RWPE1 (cell line): ENCODE measurements at places on chromosomes 16 and 17.
A peak's percentile ranks its signal among the peaks of the same experiment; 100 is the strongest.

- no peak for DNase-seq
Measured at GRCh38 chr16:21169249-21169981, 10.9 kb downstream of the LDAF1 start.

GRCh38 chr16:81885976-81886586 lies 107.0 kb downstream of the PLCG2 start:
- peak; percentile 69 for DNase-seq

DNA sequence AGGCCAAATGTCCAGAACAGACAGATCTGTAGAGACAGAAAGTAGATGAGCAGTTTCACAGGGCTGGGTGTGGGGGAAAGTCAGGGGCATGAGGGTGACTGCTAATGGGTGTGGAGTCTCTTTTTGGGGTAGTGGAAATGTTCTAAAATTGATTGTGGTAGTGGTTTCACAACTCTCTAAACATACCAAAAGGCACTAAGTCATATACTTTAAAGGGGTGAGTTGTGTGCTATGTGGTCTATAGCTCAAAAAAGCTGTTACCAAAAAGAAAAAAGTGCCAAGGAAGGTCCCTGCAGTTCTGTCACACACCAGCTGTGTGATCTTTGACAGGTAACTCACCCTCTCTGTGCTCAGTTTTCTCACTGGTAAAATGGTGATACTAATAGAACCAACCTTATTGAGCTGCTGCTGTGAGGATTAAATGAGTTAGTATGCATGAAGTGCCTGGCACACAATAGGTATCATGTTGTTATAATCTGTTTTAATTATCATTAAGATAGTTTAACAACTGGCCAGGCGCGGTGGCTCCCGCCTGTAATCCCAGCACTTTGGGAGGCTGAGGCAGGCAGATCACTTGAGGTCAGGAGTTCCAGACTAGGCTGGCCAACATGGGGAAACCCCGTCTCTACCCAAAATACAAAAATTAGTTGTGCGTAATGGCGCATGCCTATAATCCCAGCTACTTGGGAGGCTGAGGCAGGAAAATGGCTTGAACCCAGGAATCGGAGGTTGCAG lies 10.3 kb downstream of the ITGAX start:
- no peak for DNase-seq

GRCh38 chr17:14156689-14157088 lies 80.0 kb downstream of the CDRT15 start:
- no peak for DNase-seq

DNA sequence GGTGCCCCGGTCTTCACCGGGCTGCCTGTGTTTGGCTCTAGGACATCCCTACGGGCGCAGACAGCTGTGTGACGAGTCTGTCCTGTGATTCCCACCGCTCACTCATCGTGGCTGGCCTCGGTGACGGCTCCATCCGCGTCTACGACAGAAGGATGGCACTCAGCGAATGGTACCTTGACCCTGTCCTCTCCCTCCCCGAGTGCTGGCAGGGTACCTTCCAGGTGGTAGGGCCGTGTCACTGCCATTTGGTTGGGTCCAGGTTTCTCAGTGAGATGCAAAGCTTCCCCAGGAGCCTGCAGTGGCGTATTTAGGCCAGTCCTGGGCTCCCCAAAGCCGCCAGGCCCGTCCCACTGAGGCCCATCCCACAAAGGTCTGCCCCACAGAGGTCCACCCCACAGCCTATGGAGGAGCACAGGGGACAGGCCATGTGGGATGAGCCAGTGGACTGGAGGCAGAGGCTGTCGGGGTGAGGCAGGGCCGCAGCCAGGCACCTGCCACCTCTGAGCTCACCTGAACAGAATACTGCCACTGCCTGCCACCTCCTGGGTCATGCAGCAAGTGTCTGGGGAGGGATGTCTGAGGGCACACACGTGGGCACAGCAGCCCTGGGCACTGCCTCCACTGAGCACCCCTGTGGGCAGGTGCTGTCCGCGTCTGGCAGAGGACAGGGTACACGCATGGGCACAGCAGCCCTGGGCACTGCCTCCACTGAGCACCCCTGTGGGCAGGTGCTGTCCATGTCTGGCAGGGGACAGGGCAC lies 31.4 kb upstream of the CHMP6 start:
- no peak for DNase-seq
